ENCODE measurements at places on chromosomes 4 and X. TPM values are rescaled to one million over a fixed set of nuclear protein-coding genes. Genes with fewer than 3 reads are reported as not detected.

Gene SMIM10
- total RNA-seq: 2.2 TPM

Gene SRPX2
- 0.38 TPM for total RNA-seq

Gene GAGE12E
- total RNA-seq: not detected

Gene KCNE5
- total RNA-seq: 10.8 TPM

Gene PRKG2
- 3.3 TPM for total RNA-seq

Gene MAGEA6
- not detected for total RNA-seq

Gene SLITRK4
- total RNA-seq: 15.7 TPM

Gene TEX13A
- total RNA-seq: not detected

Gene BDH2
- 96.3 TPM for total RNA-seq

Gene NXF2B
- total RNA-seq: 0.74 TPM

Gene GABRA4
- not detected for total RNA-seq

Gene QRFPR
- total RNA-seq: not detected

Gene C4orf50
- 0.19 TPM for total RNA-seq

Gene HHIP
- 0.22 TPM for total RNA-seq

Gene IL2
- not detected for total RNA-seq

Gene SYNPO2
- total RNA-seq: 2.2 TPM

Gene LEF1
- 2.1 TPM for total RNA-seq

Gene CT83
- total RNA-seq: not detected

Gene GALNTL6
- 0.20 TPM for total RNA-seq

Gene EDNRA
- total RNA-seq: 13.3 TPM

Gene SPIN2A
- 2.2 TPM for total RNA-seq

Gene RENBP
- total RNA-seq: 2.5 TPM

Gene MGAT4D
- not detected for total RNA-seq

Gene GPC3
- total RNA-seq: 197 TPM

Gene PABPC5
- total RNA-seq: 2.6 TPM

Gene BMP2K
- 32.5 TPM for total RNA-seq

Gene PCDH18
- total RNA-seq: 8.4 TPM

Gene PDK3
- 45.4 TPM for total RNA-seq

Gene PNMA6A
- total RNA-seq: 7.0 TPM

Gene CDKL5
- 21.9 TPM for total RNA-seq

Gene MAB21L2
- total RNA-seq: 0.51 TPM

Gene GAGE12F
- not detected for total RNA-seq

Gene HTR2C
- 0.07 TPM for total RNA-seq

Gene FHIP1A
- total RNA-seq: 26.9 TPM

Gene LRCH2
- 16.9 TPM for total RNA-seq

Gene MAGED4
- 128 TPM for total RNA-seq

Gene MAGEA11
- not detected for total RNA-seq

Gene GPR50
- total RNA-seq: 0.64 TPM

Gene PRPS2
- 15.8 TPM for total RNA-seq

Gene SMAD1
- total RNA-seq: 32.5 TPM

Gene FAAH2
- total RNA-seq: 9.8 TPM

Gene SASH3
- total RNA-seq: not detected

Gene MED12
- total RNA-seq: 123 TPM

Gene PAGE4
- total RNA-seq: not detected

Gene RTL5
- 21.1 TPM for total RNA-seq

Gene FAT1
- total RNA-seq: 264 TPM

Gene BCORL1
- total RNA-seq: 38.0 TPM

Gene ASMTL
- 26.2 TPM for total RNA-seq

Gene BEND4
- 0.78 TPM for total RNA-seq

Gene FRMD7
- total RNA-seq: not detected

Gene IL1RAPL1
- 4.1 TPM for total RNA-seq

Gene CXXC4
- 40.8 TPM for total RNA-seq

Gene TCEAL7
- 4.9 TPM for total RNA-seq

Gene CLGN
- 10.8 TPM for total RNA-seq

Gene TRIM75
- total RNA-seq: not detected

Measured in progenitor cell of endocrine pancreas (in vitro differentiated cells).